GM04503 (cell line): ENCODE measurements at places on chromosomes 1 and 21.

GRCh38 chr1:22121421-22121911 is 21.4 kb downstream of the WNT4 start:
- DNase-seq: no peak

GRCh38 chr1:198072177-198072576 is 84.6 kb upstream of the NEK7 start:
- no peak for DNase-seq

DNA sequence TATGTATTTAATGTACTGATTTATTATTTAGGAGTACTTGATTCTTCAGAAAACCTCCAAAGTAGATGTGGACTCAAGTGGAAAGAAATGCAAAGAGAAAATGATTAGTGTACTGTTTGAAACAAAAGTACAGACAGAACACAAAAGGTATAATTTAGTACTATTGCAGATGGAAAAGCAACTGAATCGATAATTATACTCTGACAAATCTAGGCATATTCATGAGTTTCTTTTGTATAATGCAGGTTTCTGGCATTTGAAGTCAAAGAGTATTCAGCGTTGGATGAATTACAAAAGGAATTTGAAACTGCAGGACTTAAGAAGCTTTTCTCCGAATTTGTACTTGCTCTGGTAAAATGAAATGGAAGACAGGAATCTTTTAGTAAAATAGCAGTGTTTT is 12.5 kb downstream of the RWDD3 start:
- no peak for DNase-seq

DNA sequence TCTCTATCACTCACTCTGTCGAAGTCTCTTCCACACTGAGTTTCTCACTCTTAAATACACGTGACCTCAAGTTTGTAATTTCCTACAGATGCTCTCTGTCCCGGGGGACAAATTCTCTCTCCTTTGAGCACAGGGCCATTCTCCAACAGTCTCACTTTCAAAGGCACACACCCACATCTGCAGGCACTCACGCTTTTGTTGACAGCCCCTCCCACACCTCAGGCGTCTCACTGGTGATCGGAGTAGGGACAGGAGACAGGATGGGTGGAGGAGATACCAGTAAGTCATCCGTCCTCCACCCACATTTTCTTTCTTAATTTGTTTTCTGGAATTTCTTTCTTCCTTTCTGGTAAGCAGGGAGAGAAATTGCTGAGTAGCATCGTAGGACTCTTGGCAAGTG is 40.6 kb upstream of the GREM2 start:
- peak; percentile 49 for DNase-seq

- DNase-seq: no peak
Observed at GRCh38 chr1:228346731-228347130, 59.9 kb downstream of the TRIM11 start.

DNA sequence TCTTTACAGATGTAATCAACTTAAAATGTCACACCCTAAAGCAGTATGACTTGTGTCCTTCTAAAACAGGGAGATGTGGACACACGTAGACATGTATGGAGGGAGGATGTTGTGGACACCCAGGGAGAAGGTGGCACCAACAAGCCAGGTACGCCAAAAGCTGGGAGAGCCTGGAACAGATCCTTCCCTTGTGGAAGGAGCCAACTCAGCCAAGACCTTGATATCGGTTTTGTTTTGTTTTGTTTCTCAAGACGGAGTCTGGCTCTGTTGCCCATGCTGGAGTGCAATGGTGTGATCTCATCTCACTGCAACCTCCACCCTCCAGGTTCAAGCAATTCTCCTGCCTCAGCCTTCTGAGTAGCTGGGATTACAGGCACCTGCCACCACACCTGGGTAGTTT is 45.6 kb downstream of the CHAF1B start:
- no peak for DNase-seq

DNA sequence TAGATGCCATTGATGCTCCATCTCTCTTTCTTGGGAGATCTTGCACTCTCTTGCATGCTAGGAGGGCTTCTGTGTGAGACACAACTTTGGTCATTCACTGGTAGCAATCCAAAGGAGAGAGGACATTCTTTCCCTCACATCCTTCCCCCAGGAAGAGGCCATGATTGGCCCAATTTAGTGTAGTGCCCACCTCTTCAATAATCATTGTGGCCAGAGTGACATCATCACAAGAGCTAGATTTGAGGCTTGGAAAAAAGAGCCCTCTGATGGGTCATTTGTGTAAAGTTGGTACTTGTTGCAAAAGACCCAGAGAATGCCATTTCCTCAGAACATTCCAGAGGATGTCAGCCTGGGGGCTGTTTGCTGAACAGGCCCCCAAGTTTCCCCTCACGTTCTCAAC is 30.2 kb downstream of the S100A6 start:
- no peak for DNase-seq

DNA sequence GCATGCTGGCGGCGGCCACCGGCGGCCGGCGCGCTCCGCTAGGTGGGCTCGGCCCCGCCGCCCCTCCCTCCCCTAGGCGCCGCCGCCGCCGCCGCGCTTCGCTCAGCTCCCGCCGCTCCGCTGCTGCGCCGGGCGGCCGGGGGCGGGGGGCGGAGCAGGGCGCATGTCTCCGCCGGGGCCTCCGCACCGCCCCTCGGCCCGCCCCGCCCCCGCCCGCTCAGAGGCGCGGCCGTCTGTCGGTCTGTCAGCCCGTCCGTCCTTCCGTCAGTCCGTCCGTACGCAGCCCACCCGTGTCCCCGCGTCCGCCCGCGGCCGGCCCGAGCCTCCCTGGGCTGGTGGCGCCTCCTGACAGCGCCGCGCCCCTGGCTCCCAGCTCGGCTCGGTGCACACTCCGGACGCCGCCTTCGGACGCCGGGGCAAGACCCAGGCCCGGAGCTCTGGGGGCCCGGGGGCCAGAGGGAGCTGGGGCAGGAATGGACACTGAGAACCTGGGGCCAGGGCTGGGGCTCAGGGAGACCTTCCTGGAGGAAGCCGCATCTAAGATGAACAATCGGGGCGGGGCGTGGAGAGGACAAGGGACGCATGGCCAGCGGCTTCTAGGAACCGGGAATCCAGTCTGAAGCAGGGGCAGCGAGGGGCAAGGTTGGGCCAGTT is at the start of gene GPR153:
Gene GPR153 (minus strand): TSS at position 138 of the 654 bp plus-strand sequence. CDS start 6,193 bp downstream, outside the sequence.
- DNase-seq: no peak

- DNase-seq: no peak
Observed at GRCh38 chr1:14141656-14142055, 441.7 kb downstream of the PRDM2 start.
